ENCODE measurements at places on chromosomes 7 and 10. TPM values are rescaled to one million over a fixed set of nuclear protein-coding genes. Genes with fewer than 3 reads are reported as not detected.

DNA sequence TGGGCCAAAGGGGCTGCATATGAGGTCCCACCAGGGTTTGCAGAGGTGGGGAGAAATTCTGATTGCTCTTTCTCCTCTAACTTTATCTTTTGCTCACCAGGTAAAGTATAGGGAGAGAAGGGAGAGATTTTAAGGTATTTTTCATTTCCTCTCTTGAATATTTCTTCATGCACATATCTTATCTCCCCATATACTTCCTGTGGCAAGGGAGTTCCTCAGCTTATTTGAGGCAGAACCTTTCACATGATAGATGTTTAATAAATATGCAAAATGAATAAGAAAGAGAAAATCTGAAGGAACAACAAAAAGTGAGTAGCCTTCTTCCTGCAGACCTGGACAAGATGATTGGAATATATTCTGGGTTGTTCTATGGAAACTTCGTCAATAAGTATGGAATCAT lies 67.4 kb upstream of the PDCD4 start:
- no peak for DNase-seq

GRCh38 chr10:7327885-7328284 lies 82.9 kb downstream of the SFMBT2 start:
- no peak for DNase-seq

DNA sequence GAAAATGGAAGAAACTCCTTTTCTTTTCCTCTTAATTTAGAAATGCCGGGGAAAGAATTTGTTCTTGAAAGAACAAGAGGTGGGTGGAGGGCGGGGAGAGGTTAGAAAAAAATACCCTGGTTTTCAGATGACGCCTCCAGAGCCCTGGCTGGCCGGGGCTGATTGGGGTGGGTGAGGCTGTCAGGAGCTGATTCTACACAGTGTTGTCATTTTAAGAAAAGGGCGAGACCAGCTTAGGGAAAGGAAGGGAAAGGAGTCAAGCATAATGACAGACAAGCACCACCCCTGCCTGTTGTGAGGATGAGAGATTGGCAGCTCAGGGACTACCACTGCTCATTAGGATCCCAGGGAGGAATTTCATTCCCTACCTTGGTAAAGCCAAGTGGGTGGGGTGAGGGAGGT lies 9.9 kb upstream of the FAM180A start:
- DNase-seq: no peak

- DNase-seq: no peak
Measured at GRCh38 chr10:113753020-113753692, 1.7 kb downstream of the PLEKHS1 start.

GRCh38 chr7:75915416-75916156 lies 631 bp downstream of the POR start:
- no peak for DNase-seq

GRCh38 chr7:129617652-129618051 lies 6.1 kb downstream of the NRF1 start:
- no peak for DNase-seq

DNA sequence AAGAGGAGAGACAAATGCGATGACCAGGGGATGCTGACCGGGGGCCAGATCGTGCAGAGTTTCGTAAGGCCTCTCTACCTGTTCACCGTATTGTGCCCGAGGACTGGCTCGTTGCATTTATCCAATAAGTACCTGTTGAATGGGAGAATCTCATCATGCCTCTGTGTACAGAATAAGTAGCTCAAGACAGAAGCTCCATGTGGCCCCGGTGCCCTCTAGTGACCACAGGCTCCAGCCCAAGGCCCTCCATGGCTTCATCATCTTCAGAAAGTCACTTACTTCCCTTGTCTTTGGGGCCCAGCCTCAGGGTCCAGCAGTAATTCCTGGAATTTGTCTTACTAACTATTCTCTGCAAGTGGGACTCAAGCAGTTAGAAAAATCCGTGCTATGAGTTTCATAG lies 151.0 kb downstream of the CHN2 start:
- no peak for DNase-seq

- no peak for DNase-seq
Measured at GRCh38 chr7:36884910-36885309, 160.6 kb upstream of the AOAH start.

DNA sequence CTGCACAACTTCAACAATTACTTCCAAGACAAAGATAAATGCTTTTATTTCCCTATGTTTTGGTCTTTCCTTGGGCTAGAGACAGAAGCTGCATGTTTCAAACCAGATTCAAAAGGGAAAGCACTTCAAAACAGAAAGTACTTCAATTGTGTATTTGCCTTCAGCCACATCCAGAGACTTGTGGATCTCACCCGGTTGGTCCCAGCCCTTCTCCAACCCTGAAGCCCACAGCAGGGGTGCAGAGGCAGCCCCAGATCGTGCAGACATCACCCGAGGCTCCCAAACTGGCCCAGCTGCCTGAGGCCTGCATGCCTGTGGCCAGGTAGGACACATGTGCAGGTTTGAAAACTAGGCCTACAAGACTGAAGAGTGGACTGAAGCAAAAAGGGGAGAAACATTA lies 80.8 kb downstream of the ALOX5 start:
- DNase-seq: no peak

GRCh38 chr7:76267107-76267893 lies 35.2 kb upstream of the HSPB1 start:
- no peak for DNase-seq

GRCh38 chr7:17279061-17279460 lies 19.4 kb upstream of the AHR start:
- no peak for DNase-seq

- no peak for DNase-seq
Measured at GRCh38 chr7:98745722-98746318, 124.0 kb downstream of the TMEM130 start.

GRCh38 chr7:140719721-140720120 lies 23.2 kb downstream of the NDUFB2 start:
- no peak for DNase-seq

GRCh38 chr10:61825628-61826027 lies 75.9 kb upstream of the ARID5B start:
- DNase-seq: no peak

GRCh38 chr10:102434394-102435132 lies 2.2 kb upstream of the CUEDC2 start:
- no peak for DNase-seq

GRCh38 chr10:86863484-86863842 lies 94.0 kb downstream of the MMRN2 start:
- no peak for DNase-seq

DNA sequence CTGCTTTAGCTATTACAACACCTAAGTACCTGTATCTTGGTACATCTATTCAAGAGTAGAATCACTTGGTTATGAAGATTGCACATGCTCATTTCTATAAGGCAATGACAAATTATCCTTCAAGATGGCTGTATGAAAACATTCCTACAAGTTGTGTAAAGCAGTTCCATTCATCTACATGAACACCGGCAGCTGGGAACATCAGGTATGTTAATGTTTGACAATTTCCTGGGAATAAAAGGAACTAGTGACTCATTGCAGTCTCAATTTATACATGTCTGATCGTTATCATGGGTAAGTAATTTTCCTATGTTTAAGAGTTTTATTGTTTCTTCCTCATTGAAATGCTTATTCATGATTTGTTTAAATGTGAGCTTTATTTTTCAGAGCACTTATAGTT lies 203.2 kb upstream of the SEMA3E start:
- no peak for DNase-seq

GRCh38 chr7:87111877-87112276 lies 40.4 kb upstream of the DMTF1 start:
- no peak for DNase-seq

DNA sequence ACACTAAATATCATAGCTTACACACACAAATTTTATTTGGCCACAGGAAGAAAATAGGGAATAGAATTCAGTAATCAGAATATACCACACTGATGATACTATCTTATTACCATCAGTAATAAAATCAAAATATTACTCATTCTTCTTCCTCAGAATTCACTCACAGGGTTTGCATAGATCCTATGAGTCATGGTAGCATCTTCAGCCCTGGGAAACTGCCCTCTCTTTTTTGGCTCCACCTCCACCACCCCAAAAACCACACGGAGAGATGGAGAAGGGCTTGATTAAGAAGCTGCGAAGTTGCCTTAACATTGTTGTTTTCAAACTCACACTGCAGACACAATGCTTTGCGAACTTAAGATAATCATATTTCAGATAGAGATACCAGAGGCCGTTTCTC lies 154.1 kb upstream of the AHR start:
- DNase-seq: no peak

DNA sequence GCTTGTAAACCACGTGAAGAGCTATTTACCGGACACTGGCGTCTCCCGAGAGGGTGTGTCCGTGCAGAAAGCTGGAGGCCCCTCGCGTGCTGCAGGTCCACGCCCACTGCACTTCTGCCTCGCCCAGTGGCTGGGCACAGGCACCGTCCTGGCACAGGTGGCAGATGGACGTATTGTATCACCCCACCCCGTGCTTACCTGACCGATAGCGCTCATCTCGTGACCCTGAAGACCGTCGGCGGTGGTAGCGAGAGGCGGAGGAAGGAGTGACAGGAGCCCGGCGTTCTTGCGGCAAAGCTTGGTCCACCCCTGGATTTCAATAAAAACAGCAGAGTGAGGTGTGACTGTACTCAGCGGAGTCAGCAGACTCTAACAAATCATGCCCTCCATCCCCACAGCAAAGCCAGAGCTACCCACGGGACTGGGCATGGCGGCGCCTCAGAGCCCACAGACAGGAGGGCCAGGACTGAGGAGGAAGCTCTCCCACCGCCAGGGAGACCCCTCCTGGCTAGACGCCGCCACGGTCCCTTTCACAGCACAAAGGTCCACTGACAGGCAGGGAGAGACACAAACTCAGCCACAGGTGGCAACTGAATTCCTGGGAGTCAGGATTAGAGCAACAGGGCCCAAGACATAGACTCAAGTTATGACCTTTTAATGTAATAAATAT lies 217.1 kb downstream of the DIP2C start:
- DNase-seq: no peak

GRCh38 chr10:65556006-65556405 lies 1369.8 kb upstream of the LRRTM3 start:
- DNase-seq: no peak

GRCh38 chr10:95434583-95434982 lies 126.6 kb downstream of the SORBS1 start:
- no peak for DNase-seq

- no peak for DNase-seq
Measured at GRCh38 chr10:107611115-107611514, 446.6 kb upstream of the SORCS1 start.

DNA sequence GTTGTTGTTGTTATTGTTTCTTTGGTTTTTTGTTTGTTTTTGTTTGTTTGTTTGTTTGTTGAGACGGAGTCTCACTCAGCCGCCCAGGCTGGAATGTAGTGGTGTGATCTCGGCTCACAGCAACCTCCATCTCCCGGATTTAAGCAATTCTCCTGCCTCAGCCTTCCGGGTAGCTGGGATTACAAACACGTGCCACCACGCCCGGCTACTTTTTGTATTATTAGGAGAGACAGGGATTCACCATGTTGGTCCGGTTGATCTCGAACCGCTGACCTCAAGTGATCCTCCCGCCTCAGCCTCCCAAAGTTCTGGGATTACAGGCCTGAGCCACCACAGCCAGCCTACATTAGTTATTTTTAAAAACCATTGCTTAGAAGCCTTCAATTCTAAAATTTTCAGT lies 45.0 kb downstream of the FOXP2 start:
- DNase-seq: no peak

GRCh38 chr7:10412422-10413019 lies 561.2 kb upstream of the PHF14 start:
- no peak for DNase-seq

DNA sequence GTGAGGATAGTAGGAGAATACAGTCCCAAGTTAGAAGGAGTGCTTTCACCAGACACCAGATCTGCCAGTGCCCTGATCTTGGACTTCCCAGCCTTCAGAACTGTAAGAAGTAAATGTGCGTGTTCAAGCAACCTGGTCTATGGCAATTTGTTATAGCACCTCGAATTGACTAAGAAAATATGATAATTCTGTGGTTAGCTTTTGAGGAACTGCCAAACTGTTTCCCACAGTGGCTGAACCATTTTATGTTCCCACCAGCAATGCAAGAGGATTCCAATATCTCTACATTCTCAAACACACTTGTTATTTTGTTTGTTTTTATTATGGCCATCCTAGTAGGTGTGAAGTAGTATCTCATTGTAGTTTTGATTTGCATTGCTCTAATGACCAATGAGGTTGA lies 47.0 kb downstream of the RBM20 start:
- no peak for DNase-seq

DNA sequence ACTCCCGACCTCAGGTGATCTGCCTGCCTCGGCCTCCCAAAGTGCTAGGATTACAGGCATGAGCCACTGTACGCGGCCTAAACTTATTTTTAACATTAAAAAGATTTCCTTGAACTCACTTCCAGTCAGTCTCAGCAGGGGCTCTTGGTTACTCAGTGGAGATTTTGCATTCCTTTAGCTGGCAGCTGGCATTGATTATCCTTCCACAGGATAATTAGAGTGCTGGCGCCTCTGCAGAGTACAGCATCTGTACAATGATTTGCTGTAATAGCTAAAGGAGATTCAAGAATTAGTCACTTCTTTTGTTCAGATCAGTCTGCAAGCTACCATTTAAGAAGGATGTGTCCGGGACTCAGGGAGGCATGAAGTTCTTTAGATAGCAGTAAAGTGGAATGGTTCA lies 125.0 kb upstream of the NPY start:
- no peak for DNase-seq

GRCh38 chr7:44757311-44757710 lies 8.7 kb downstream of the ZMIZ2 start:
- DNase-seq: no peak

GRCh38 chr7:150876817-150877526 lies 24.7 kb downstream of the AOC1 start:
- DNase-seq: no peak

DNA sequence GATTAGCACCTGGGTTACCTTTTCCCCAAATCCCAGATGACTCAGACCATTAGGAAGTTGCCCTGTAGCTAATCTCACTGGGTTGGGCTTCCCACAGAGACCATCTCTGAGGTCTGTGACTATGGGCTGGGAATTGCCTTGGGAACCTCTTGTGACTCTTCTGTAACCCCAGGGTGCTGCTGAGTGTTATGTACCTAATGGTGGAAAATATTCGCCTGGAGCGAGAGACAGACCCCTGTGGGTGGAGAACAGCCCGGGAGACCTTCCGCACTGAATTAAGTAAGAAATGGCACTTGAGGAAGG lies 20.0 kb downstream of the STRIP2 start:
- no peak for DNase-seq

HTRA1 gene
- 191 TPM for total RNA-seq

ZFAND4 gene
- 9.2 TPM for total RNA-seq

AFAP1L2 gene
- 3.9 TPM for total RNA-seq

PDE6C gene
- total RNA-seq: not detected

IL2RA gene
- total RNA-seq: 2.4 TPM

PITX3 gene
- total RNA-seq: not detected

ZNF425 gene
- 0.64 TPM for total RNA-seq

BUD23 gene
- total RNA-seq: 51.9 TPM

CALHM3 gene
- total RNA-seq: not detected

PNLIPRP1 gene
- total RNA-seq: 0.90 TPM

GOLGA7B gene
- total RNA-seq: 0.32 TPM

PRKG1 gene
- total RNA-seq: 12.9 TPM

CTAGE4 gene
- 0.58 TPM for total RNA-seq

CCDC172 gene
- not detected for total RNA-seq

GAD2 gene
- total RNA-seq: not detected

ADRB1 gene
- total RNA-seq: 14.1 TPM

ETV1 gene
- total RNA-seq: 5.7 TPM

MRLN gene
- total RNA-seq: not detected

LFNG gene
- 43.8 TPM for total RNA-seq

SKIDA1 gene
- 0.58 TPM for total RNA-seq

ABCB1 gene
- 3.2 TPM for total RNA-seq

TAS2R40 gene
- total RNA-seq: not detected

TUBAL3 gene
- total RNA-seq: not detected

CYP26A1 gene
- total RNA-seq: not detected

CYP3A4 gene
- 0.26 TPM for total RNA-seq

Measured in mesenteric fat pad (tissue), 1 donor.